NCI-H1092 (cell line): ENCODE measurements at places on chromosomes 7 and 10.
A peak's percentile ranks its signal among the peaks of the same experiment; 100 is the strongest.

- no peak for DNase-seq
Observed at GRCh38 chr10:18829259-18829658, 170.0 kb downstream of the ARL5B start.

DNA sequence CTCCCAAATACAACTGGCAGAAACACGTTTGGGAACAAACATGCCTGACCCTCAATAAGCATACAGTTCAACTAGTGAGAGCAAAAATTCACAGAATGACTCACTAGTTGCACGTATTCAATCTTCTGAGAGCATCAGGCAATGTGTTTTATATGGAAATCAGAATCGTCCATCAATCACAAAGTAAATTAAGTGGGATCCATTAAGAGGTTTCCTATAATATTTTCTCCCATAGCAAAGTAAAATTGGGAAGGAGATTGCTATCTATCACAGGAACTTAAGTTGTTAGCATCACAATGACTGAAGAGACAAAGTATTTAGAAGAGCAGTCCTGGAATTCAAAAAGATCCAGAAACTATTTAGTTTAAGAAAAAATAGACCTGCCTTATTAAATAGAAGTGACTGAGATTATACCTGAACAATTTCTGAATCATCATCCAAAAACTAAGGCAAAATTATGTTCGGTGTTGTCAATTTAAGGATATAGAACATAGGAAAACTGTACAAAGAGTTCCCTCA lies 28.3 kb downstream of the INHBA start:
- DNase-seq: no peak

GRCh38 chr7:112157072-112157471 lies 49.1 kb downstream of the DOCK4 start:
- no peak for DNase-seq

GRCh38 chr7:128402356-128402755 lies 7.4 kb downstream of the IMPDH1 start:
- DNase-seq: no peak

GRCh38 chr7:35681231-35682029 lies 13.5 kb downstream of the HERPUD2 start:
- no peak for DNase-seq

- no peak for DNase-seq
Observed at GRCh38 chr10:90788968-90789367, 68.9 kb downstream of the HTR7 start.

- no peak for DNase-seq
Observed at GRCh38 chr7:80499350-80499953, 12.4 kb downstream of the GNAT3 start.

GRCh38 chr7:148921806-148922205 lies 37.7 kb upstream of the EZH2 start:
- DNase-seq: peak; percentile 10

GRCh38 chr10:104254493-104255310 lies at the start of gene GSTO1:
GSTO1 (plus strand) TSS chr10:104254892; CDS start chr10:104254929, 37 bp downstream.
- no peak for DNase-seq

GRCh38 chr7:134692344-134692705 lies 45.7 kb downstream of the BPGM start:
- DNase-seq: no peak

GRCh38 chr7:30644286-30644955 lies 37.8 kb downstream of the CRHR2 start:
- DNase-seq: no peak

- no peak for DNase-seq
Observed at GRCh38 chr7:75995996-75996395, 1.6 kb upstream of the TMEM120A start.

DNA sequence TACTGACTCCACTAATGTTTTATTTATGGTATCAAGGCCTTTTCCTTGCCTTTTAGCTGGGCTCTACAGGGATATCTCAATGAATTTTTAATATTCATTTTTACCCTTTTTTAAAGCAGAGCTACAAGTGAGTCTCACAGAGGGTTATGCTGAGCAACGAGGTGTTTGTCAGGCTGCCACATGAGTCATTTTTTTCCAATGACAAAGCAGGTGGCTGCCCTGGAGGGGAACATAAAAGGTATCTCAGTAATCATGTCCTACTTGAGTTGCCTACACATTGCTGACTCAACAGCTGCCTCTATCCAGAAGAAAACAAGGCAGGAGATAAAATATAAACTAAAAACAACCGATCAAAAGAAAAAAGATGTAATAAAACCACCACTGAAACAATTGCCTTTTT lies 1004.9 kb upstream of the POT1 start:
- DNase-seq: no peak

DNA sequence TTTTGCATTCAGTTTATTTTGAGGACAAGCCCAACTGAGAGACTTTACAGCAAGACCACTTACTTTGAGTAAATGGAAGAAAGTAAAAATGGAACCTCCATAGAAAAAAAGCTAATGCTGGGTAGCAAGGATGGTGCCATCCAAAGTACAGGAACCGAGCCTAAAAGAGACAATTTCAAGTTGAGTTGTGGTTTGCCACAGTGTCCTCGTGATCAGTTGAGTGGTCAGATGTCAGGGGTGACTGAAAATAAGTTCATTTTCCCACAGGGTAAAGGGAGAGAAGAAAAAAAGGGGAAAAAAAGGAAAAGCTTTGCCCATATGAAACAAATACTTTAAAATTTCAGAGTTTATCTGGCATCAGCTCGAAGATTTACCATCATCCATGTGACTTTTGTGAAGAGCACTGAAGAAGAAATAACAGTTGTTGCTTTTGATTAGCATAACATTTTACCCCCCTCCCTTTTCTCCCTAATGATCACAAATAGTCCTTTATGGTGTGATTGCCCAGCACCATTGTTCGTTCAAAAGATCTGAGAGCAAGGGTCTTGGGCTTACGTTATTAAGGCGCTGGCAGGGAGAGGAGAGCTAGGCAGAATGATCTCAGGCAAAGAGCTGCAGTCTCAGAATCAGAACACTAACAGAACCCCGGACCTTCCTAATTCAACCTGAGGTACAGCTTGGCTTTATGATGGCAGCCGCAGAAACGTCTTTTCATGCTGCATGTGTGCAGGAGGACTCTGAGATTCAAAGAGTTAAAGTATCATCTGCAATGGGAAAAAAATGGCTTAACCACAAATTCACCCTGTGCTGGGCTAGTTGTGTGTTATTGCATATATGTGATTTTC lies 338.1 kb downstream of the RNLS start:
- DNase-seq: no peak

- DNase-seq: no peak
Observed at GRCh38 chr7:15764010-15764409, 77.5 kb upstream of the MEOX2 start.

GRCh38 chr10:103493916-103494877 lies 692 bp downstream of the NEURL1 start:
- no peak for DNase-seq

DNA sequence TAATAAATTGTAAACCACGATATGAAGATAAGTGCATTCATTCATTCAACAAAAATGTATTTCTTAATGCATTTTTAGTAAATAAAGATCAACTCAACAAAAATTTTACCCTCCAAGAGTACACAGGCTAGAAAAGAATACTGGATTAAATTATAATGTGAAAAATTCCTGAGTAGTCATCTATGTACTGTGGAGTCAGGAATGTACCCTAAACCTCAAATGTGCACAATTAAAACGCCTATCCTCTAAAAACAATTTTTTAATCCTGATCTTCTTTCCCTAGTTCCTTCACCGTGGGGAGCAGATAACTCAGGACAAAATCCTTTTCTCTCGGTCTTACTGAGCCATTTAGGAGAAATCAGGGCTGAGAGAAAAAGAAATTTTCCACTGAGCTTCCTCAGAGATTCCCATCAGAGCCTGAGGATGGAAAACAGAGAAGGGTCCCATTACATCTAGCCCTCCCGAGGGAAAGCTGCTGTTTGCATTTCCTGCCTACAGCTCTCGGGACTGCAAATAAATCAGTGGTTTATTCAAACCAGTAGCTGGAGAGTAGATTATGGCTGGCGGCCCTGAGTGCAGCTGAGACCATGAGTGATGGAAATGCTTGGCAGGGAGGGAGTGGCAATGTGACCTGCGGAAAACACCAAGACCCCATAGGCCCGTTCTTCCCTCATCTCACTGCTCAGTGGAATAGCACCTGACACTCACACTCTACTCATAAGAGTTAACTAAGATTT lies 7.4 kb downstream of the TAS2R40 start:
- peak; percentile 81 for DNase-seq

GRCh38 chr10:113041841-113042750 lies 92.0 kb downstream of the TCF7L2 start:
- no peak for DNase-seq

DNA sequence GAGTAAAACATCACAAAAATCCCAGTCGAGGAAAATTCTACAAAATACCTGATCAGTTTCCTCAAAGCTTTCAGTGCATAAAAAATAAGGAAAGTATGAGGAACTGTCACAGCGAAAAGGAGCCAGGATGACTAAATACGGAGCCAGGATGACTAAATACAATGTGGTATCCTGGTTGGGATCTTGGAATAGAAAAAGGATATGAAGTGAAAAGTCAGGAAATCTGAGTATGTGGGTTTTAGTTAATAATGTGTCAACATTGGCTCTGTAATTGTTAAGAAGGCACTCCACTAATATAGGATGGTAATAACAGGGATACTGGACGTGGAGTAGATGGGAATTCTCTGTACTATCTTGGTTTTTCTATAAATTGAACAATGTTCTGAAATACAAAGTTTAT lies 175.5 kb downstream of the SUGCT start:
- DNase-seq: no peak

DNA sequence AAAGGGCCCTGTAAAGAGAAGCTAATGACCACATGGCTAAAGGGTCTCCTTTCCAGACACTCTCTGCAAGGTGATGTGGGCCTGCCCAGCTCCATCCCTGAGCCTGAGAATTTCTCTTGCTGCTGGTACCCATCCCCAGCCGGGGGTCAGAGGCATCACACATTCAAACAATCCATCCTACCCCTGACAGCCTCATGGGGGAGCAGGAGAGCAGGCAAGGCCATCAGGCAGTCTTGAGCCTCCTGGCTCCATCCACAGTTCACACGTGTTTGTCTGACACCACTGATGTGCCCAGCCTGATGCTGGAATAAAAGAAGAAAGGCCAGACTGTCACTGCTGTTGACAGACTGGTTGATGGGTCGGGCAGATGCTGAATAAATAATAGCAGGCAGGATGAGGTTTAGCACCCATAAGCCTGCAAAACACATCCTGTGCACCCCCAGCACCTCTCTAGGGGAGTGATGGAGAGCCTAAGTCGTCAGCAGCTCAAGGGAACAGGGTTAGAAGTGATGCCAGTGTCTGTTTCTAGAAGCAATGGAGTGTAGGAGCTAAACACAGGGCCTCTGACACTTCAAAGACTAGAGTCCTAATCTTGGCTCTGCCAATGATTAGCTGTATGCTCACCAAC lies 43.5 kb downstream of the TLL2 start:
- DNase-seq: peak; percentile 14

GRCh38 chr7:114953724-114954123 lies 31.8 kb downstream of the MDFIC start:
- DNase-seq: no peak

DNA sequence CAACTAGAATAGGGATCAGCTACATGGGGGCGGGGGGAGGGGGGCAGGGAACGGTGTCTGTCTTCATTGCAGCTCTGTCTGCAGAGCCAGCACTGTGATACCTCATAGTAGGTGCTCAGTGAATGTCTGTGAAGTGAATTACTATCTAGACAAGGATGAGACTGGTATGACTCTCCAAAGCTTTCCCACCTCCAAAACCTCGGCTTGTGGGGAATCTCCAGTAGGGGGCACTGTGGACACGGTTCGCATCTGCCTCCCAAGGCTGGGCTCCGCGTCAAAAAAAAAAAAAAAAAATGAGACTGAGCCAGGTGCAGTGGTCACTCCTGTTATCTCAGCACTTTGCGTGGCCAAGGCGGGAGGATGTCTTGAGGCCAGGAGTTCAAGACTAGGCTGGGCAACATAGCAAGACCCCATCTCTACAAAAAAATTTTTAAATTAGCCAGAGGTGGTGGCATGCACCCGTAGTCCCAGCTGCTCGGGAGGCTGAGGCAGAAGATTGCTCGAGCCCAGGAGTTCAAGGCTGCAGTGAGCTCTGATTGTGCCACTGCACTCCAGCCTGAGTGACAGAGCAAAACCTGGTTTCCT lies 9.6 kb downstream of the TRIM56 start:
- DNase-seq: no peak

- DNase-seq: no peak
Observed at GRCh38 chr10:78870458-78870857, 198.3 kb upstream of the ZMIZ1 start.

- no peak for DNase-seq
Observed at GRCh38 chr10:16986082-16986405, 143.6 kb downstream of the CUBN start.

GRCh38 chr10:97796651-97797050 lies 24.9 kb upstream of the SFRP5 start:
- no peak for DNase-seq

DNA sequence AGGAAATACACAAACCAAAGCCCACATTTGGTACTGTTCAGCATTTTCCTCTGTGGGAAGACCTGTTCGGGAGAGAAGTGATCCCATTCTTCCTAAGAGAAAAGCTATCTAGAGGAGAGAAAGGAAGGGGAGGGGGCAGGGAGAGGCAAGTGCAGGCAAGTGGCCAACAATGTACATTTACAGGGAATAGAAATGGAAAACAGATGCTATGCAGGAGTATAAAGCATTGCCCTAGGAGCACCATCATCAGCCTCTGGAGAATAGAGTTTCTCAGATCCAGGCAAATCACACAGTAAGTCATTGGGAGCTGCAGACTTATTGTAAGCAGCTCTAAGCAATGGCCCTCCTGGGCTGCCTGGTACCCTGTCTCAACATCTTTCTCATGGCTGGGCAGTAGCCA lies 424.4 kb upstream of the AUTS2 start:
- no peak for DNase-seq

DNA sequence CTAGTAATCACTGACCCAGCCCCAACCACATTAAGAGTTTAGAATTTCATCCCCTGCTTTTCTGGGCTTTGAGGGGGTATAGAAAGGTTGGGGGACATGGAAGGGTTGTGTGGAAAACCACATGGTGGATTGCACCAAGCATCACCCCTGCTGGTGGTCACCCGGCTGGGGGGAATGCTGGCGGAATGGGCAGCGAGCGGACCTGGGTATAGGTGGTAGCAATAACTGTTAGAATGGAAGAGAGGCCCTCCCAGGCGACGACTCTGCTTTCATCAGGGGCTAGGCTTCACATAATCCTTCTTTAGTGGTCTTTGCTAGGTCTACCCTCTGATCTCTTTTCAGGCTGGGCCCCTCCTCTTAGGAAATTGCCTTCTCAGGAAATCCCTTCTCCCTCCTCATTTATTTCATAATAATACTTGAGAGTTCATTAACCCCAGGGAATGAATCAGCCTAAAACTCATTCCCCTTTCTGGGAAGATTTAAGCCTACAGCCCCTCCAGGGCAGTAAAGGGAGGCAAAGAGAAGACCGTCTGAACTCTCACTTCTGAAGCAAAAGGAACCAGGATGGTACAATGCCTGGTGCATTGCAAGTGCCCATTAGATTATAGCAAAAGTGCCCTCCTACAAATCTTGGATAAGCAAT lies 90.7 kb upstream of the LEP start:
- no peak for DNase-seq

DNA sequence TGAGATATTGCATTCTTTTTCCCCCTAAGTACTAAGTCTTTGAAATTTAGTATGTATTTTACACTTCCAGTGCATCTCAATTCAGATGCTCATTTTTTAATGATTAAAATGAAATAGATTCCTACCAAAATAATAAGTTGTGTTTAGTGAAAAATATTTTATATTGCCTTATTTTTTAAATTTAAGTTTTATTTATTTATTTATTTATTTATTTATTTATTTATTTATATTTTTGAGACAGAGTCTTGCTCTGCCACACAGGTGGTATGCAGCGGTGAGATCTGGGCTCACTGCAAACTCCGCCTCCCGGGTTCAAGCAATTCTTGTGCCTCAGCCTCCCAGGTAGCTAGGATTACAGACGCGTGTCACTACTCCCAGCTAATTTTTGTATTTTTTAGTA lies 95.5 kb downstream of the RPS24 start:
- DNase-seq: no peak
